ENCODE measurements at places on chromosomes 1 and 21.

DNA sequence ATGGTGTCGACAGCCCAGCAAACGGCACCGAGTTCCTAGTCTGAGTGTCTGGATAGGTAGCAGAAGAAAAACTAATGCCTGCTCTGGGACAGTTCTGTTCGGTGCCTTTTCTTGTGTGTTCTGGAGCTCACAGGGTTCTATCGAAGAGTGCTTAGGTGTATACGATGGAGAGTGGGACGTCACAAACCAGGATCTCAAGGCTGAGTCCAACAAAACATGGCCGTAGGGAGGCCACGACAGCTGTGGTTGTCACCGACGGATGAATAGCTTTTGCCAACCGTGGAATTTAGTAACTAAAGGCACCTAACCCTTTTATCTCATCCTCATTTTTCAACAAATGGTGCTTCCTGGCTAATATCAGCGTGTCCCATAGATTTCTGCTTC, 635 bp upstream of the SYNJ1 start:
- DNase-seq = no peak

DNA sequence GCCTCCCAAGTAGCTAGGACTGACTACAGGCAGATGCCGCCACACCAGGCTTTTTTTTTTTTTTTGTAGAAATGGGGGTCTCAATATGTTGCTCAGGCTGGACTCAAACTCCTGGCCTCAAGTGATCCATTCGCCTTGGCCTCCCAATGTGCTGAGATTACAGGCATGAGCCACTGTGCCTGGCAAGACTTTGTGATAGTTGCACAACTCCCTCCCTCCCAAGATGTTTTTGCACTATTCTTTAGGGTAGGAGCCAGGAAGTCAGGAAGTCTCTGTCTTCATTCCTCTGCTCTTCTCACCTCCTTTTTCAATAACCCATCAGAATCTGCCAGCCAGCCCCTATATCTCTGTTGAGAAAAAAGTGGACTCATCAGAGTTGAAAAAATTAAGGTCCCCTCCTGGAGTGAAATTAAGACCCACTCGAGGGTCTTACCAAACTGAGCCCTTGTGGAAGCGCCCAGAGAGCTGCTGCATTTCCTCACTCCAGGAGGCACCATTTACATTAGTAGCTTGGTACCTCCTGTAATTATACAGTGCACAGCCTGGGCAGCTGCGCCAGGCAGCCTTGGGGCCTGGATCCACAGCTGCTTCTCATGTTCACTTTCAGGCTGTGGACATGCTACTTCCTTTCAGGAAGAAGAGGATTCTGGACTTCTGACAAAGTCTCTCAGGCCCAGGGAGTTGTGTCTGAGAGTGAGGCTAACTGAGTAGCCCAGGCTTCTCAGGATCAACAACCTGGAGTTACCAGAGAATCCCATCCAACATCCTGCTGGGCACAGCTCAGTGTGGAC, 24.0 kb downstream of the TCEA3 start:
- DNase-seq = no peak

GRCh38 chr1:245453541-245453940, 298.8 kb downstream of the KIF26B start:
- no peak for DNase-seq

DNA sequence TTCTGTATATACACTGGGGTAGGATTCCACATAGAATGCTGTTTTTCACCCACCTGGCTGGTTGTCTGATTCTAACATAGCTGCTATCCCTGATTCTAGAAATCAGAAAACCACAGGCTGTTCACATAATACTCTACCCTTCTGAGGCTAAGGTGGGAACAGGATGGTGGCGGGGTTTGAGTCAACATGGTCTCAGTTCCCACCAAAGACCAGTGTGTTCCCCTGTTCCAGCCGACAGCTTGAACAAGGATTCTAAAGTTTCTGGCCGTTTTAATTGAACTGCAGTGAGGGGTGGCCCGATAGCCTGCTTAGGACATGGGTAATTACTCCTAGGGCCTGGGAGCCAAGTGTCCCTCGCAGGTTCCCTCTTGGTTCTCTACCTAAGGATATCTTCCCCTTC, 38.4 kb downstream of the PEX14 start:
- DNase-seq = no peak

- no peak for DNase-seq
Observed at GRCh38 chr1:237411621-237412020, 369.6 kb downstream of the RYR2 start.

DNA sequence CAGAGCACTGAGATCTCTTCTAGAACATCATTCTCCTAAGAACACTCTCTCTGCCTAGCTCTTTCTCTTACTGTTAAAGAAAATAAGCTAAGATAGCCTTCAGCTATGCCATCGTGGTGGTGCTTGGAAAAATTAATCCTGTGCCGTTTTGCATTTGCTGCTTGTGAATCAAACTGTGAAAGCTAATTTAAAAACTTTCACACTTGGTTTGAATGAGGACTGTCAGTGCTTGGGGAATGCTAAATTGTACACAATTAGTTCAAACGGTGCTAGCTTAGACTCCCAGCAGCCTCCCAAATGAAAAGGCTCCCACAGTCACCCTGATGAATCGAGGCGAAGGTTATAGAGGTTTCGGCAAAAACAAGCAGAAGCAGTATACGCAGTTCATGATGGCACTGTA, 79.6 kb downstream of the DAB1 start:
- no peak for DNase-seq
